AG09309 (cell line): ENCODE measurements at places on chromosomes 1 and 21.

DNA sequence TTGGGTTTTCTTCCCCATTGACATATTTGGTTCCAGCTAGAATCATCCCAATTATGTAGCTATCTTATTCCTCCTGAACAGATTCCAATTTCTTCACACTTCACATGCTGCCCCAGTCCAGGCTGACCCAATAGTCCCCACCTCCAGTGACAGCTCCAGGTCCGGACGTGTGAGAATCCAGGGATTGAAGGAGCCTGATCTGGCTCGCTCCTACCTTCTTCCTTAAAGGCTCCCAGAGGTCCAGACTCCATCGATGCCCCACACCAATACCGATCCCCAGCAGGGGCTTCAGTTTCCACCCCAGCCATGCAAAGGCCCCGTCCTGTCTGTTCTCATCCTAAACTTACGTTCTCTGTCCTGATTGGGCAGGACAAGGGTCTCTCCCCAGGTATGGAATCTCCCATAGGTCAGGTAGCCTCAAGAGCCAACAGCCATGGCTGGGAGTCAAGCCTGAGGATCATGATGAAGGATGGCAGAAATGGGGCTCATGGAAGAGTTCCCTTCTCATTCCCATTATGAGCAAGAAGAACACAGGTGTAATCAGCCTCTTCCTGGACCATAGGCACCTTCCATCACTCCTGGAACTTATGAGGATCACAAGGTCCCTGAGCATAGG is 20.4 kb upstream of the SLAMF9 start:
- DNase-seq: no peak

- DNase-seq: no peak
Observed at GRCh38 chr1:8495928-8496401, 178.1 kb downstream of the SLC45A1 start.

GRCh38 chr21:32279377-32279680 is 480 bp upstream of the MIS18A start:
- DNase-seq: no peak

- no peak for DNase-seq
Observed at GRCh38 chr1:32897082-32898049, 3.8 kb downstream of the TMEM54 start.

GRCh38 chr1:41872074-41872473 is 46.6 kb downstream of the HIVEP3 start:
- no peak for DNase-seq

DNA sequence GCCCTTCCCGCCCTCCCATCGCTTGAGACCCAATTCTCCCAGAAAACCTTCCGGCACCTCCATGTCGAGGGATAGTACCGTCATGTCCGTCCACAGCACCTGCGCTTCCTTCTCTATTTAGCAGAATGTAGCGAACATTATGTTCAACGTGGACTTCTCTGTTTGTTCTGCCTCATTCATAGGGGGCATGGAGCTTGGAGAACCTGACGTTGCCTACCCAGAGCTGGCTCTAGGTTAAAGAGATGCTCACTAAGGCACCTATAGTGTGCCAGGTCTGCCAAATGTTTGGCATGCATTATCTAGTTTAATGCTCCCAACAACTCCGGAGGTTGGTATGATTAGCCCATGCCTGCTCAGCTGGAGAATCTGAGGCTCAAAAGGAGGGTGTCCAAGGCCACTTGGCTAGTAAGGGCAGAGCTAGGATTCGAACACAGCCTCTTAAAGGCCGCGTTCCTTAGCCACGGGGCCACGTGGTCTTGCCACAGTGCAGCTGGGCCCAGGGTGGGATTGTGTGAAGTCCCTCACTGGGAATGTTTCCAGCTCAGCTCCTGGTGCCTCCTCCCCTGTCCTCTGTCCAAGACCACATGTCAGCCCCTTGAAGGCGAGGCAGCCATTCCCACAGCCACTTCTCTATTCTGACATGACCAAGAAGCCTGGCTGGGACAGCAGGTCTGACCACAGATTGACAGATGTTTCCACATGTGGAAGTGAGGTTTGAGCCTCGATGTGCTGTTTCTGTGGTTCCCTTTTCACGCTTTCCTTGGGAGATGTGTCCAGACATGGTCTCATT is 57.8 kb downstream of the RUNX3 start:
- no peak for DNase-seq

DNA sequence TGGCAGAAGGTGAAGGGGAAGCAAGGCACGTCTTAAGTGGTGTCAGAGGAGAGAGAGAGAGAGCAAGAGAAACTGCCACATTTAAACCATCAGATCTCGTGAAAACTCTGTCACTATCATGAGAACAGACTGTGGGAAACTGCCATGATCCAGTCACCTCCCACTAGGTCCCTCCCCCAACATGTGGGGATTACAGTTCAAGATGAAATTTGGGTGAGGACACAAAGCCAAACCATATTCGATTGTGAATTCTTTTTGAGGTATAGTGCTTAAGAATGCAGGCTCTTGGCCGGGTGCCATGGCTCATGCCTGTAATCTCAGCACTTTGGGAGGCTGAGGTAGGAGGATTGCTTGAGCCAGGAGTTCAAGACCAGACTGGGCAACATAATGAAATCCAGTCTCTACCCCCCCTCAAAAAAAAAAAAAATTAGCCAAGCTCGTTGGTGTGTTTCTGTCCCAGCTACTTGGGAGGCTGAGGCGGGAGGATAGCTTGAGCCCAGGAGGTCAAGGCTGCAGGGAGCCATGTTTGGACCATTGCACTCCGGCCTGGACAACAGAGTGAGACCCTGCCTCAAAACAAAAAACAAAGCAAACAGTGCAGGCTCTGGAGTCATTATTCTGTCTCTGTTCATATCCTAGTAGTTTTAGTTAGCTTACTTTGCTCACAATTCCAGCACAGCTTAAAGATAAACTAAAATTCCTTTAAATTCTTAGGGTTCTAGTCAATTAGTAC is 6.0 kb downstream of the ZCCHC17 start:
- DNase-seq: no peak

DNA sequence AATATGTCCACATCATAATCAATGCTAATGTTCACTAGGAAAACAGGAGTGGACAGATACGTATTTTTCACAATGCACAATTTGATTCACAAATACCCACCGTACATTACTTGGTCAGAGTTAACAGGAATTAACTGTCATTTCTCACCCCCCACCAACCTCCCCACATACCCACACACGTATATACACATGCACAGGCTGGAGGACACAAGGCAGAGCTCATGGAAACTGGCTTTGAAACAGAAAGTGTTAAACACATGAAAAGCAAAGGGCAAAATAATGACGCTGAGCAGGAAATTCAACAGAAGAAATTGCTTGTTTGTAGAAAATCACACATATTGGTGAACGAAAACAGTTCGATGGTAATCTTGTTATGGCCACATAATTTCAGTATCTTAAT is 188.4 kb upstream of the DMRTA2 start:
- no peak for DNase-seq

- DNase-seq: no peak
Observed at GRCh38 chr1:226762988-226763904, 24.2 kb upstream of the ITPKB start.

DNA sequence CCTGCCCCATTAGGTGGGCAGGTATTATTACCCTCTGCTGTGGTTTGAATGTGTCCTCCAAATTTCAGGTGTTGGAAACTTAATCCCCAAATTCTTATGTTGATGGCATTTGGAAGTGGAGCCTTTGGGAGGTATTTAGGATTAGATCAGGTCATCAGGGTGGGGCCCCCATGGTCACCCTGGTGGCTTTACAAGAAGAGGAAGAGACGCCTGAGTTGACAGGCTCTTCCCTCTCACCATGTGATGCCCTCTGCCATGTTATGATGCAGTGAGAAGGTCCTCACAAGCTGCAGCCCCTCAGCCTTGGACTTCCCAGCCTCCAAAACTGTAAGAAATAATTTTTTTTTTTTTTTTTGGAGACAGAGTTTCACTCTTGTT is 8.8 kb upstream of the THEMIS2 start:
- DNase-seq: no peak

DNA sequence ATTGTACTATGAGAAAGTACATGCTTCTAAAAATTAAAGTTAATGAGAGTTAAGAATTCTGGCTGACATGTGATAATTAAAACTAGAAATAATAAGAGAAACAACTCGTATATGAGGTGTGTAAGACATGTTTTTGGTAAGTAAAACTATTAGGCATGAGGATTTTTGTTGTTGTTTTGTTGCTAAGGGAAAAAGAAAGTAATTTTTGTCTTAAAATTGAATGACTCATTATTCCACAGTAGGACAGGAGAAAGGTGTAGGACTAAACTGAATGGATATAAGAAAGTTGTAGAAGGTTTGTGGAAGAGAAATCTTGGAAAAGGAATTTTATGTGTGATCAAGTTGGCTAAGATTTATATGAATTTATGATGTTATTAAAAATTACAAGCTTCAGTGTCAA is 54.8 kb downstream of the TBX19 start:
- DNase-seq: no peak

GRCh38 chr1:74485622-74486021 is 26.8 kb downstream of the LRRC53 start:
- DNase-seq: no peak

DNA sequence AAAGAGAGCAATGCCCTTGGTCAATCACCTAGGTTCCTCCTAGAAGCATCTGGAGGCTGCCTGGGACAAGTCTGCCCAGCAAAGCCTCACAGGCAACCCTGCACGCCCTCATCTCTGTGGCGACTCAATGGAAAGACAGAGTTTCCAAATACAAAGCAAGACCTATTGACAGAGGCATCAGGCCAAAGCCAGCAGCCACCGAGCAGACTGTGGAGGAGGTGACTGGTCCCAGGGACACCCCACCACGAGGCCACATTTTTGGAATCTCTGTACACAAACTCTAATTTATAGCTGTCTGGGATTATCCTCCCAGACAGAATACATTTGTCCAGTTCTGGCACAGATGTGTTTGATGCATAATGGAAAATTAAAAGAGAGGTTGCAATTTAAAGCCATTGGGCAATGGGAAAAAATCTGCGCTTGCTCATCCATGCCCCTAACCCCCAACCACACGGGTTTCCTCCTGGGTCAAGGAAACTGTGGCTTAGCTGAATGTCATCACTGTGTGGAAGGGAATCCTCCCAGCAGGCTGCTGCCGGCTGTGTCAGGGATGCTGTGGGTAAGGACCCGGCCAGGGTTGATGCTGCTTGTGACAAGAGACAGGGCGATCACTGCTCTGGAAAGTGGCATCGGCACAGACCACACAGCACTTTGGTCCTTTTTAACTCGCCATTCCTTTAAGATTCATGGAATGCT is 14.3 kb downstream of the TSPAN2 start:
- no peak for DNase-seq

DNA sequence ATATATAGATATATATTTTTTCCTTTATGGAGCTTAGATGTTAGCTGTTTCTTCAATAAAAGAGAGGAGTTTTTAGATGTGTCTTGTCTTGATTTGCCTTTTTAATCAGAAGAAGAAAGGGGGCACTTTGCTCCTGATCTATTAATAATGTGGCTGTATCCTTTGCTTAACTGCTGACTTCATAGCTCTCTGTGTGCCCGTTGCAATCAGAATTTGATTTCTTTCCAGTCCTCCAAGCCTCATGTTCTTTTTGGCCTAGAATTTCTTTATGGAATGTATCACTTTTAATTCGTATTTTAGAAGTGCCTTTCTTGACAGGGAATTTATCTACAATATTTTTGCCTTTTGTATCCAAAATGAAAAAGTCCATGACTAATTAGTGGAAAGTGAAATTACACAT is 85.3 kb downstream of the C1orf21 start:
- DNase-seq: no peak

DNA sequence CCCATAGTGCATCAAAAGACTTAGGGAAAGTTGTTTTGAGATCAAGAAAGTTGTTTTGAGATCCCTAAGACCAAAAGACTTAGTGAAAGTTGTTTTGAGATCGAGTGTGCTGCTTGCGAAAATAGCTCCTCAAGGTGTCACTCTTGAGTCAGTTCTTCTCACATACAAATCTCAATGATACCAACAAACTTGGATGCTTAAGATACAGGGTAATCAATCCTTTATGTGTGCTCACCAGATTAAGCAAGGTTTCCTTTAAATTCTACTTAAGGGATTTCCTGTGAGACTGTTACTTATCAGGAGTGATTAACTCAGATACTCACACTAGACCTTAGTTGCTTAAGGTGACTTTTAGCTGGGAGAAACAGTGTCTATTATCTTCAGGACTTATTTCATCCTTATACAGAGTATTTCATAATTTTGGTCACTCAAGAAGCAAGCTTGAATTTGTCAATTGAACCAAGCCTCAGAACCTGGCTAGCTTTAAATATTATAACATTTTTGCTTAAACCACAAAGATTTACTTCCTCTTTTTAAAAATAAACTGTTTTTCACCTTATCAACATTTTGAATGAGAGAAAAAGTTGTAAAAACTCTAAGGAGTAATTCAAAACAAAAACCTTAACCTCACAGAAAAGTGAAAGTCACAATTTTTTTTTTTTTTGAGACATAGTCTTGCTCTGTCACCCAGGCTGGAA is 8.0 kb upstream of the RLF start:
- DNase-seq: peak; percentile 27

DNA sequence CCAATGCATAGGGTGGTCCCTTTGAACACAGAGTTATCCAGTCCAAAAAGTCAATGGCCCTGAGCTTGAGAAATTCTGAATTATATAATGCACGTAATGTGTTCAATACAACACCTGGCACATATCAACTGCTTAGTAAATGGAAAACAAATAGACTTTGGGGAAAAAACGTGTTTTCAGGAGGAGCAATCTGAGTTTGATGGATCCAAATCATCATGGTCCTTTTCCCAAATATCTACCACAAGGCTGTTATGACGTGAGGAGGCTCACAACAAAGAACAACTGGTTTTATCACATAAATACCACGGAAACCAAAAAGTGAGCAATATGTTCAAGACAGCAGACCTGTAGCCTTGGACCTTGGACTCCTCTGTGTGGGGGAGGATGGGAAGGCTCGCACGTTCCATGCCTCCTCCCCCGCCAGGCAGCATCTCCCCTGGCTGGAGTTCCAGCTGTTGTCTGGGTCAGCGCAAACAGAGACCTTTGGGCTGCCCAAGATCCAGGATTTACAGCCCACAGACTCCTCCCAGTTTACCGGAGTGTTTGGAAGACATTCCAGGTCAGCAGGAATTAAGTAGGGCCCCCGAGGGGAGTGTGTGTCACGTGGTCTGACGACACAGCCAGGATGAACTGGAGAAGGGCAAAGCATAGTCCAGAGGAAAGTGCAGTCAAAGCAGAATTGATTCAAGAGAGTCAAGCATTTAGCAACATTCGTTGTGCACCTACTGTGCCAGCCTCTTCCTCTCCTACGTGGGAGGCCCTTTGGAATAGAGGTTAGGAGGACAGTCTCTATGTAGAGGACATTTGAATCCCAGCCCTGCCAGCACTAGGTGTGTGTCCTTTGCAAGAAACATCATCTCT is 32.2 kb upstream of the MED18 start:
- DNase-seq: no peak

- DNase-seq: no peak
Observed at GRCh38 chr1:112729909-112730308, 14.8 kb upstream of the PPM1J start.

- DNase-seq: no peak
Observed at GRCh38 chr1:19466112-19466561, 19.2 kb downstream of the CAPZB start.

DNA sequence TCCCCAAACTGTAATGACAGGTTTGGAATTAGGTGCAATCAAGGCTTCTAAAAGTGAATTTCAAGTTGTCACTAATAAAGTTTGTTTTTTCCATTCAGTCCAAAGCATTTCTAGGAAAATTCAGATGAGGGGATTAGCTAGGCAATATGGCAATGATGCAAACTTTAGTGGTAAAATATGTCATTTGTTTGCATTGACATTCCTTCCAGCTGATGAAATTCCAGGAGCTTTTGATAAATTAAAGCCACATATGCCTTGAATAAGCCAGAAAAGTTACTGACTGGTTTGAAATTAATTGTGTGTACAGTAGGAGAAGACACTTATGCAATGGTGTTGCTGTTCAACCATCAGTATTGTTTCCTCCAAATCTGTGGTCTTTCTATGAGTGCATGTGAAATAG is 57.8 kb downstream of the MROH9 start:
- DNase-seq: no peak

- DNase-seq: peak; percentile 50
Observed at GRCh38 chr1:10796029-10796944, at the start of gene CASZ1. TSS of gene CASZ1 (minus strand) at chr1:10796646. CDS start at chr1:10693889, 102,757 bp downstream.
